ENCODE measurements at places on chromosomes 3 and 15.

- no peak for DNase-seq
Measured at GRCh38 chr3:54936561-54936960, 8.7 kb upstream of the LRTM1 start.

DNA sequence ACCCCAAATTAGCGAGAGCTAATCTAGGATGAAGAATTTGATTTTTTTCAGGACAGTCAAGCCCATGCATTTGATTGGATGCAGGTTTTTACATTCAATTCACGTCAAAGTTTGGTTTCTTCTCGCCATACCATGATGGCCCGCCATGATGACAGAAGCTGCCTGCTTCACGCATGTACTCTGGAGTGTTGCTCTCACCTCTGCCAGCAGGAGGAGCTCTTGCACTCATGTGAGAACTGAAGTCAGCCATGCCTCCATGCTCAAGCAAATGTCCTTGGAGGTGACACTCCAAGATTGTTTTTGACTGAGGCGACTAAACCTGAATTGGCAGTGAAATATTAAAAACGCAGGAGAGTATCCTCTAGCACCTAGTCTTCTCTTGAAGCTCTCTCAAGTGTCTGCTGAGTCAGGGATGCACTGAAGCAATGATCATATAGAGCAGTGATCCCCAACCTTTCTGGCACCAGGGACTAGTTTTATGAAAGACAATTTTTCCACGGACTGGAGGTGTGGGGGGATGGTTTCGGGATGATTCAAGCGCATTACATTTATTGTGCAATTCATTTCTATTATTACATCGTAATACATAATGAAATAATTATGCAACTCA lies 120.9 kb downstream of the SAMMSON start:
- DNase-seq: no peak

- no peak for DNase-seq
Measured at GRCh38 chr15:99310745-99311144, 59.5 kb downstream of the LRRC28 start.

DNA sequence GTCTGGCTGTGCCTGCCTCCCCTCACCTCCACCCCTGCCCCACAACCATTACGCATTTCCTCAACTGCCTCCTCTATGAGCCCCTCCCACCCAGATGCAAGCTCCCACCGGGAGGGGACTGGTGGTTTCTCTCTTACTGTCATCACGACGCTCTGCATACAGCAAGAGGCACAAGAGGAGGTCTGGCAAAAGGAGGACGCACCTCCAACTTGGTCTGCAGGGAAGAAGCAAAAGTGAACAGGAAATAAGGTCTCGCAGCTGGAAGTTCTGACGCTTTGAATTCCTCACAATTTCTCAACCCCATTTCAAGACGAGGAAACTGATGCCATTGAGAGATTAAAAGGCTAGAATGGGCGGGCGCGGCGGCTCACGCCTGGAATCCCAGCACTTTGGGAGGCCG lies 42.3 kb upstream of the MUC4 start:
- no peak for DNase-seq
